Activated B cell treated with CpG ODN at 0.5 μM for 24 hours (primary cell): ENCODE measurements at places on chromosomes 11 and 22. TPM values are rescaled to one million over a fixed set of nuclear protein-coding genes. Genes with fewer than 3 reads are reported as not detected.

The CARNS1 gene
- total RNA-seq: 5.7 and 6.3 TPM in 2 replicates

The DGCR6 gene
- 0.20 and 0.35 TPM in 2 replicates for total RNA-seq

DNA sequence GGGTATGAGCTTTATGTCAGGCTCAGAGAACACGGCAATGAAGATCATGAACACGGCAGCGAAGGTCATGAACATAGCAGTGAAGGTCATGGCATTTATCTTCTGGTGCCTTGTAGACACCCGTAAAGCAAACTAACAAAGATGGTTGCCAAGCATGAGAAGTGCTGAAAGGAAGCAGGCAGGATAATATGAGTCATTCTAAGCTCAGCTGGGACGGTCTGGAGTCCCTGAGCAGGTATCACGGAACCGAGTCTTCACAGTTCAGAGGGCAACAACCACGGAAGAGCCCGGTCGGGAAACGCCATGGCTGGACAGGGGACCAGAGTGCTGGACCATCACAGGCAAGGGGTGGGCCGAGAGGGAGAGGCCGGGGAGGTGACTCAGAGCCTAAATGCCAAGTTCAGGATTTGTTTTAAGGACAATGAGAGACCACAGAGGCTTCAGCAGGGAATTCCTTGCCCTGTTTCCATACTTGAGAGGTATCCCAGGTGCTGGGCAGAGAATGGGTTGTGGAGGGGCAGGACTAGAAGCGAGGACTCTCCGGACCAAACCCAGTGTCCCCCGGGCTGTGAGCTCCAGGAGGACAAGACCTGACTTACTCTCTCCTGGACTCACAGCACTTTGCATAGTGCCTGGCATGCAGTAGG, 13.1 kb upstream of the MS4A10 start:
- H3K27me3 ChIP-seq: peaks cover 24% of the 10 kb centered on the region
- no peak overlapping the region for H3K4me3 ChIP-seq
- H3K27ac ChIP-seq: peak overlapping the region; percentile 26
- H3K36me3 ChIP-seq: no peaks in the 10 kb centered on the region

The PUS3 gene
- total RNA-seq: 10.2 and 13.2 TPM in 2 replicates

The MYO7A gene
- 5.1 and 5.4 TPM in 2 replicates for total RNA-seq

The C1QTNF4 gene
- not detected in 2 replicates for total RNA-seq

The FDXACB1 gene
- total RNA-seq: 7.4 and 7.8 TPM in 2 replicates

The TRIM48 gene
- not detected in 2 replicates for total RNA-seq

The STARD10 gene
- 42.6 and 46.8 TPM in 2 replicates for total RNA-seq

GRCh38 chr11:15418921-15419320, 304.2 kb downstream of the INSC start:
- no peak overlapping the region for H3K4me3 ChIP-seq
- H3K4me1 ChIP-seq: no peaks in the 10 kb centered on the region
- no peak overlapping the region for H3K27ac ChIP-seq
- no peaks in the 10 kb centered on the region for H3K27me3 ChIP-seq

The CSF2RB gene
- total RNA-seq: 141 and 152 TPM in 2 replicates

The ANGPTL5 gene
- total RNA-seq: not detected in 2 replicates

DNA sequence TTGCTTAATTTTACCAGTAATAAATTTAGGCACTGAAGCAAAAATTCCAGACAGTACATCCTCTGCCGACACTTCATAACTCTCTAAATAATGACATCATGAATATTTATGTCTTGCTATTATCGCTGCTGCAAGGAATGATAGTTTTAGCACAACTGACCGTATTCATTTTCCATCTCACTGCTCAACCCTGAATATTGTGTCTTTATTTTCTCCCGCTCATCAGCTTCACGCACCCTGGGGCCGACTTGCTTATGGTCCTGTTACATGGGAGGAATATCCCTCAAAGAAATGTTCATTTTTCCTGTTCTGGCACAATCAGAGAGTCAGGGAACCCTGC, 33.3 kb downstream of the SLN start:
- no peak overlapping the region for H3K27ac ChIP-seq
- H3K4me3 ChIP-seq: no peak overlapping the region
- no peaks in the 10 kb centered on the region for H3K36me3 ChIP-seq
- H3K27me3 ChIP-seq: peaks cover 3% of the 10 kb centered on the region

- H3K4me1 ChIP-seq: no peaks in the 10 kb centered on the region
- H3K27me3 ChIP-seq: peaks cover 2% of the 10 kb centered on the region
- DNase-seq: no peak
- no peaks in the 10 kb centered on the region for H3K36me3 ChIP-seq
Observed at GRCh38 chr11:11587122-11587521, 34.7 kb downstream of the GALNT18 start.

The FOLR2 gene
- 0.67 and 0.76 TPM in 2 replicates for total RNA-seq

The TSSK2 gene
- total RNA-seq: 0.13 TPM in 1 of 2 replicates, not detected in the other

GRCh38 chr11:22263613-22264012, 70.7 kb downstream of the ANO5 start:
- no peaks in the 10 kb centered on the region for H3K27me3 ChIP-seq
- DNase-seq: no peak
- no peak overlapping the region for H3K27ac ChIP-seq
- no peak overlapping the region for H3K4me3 ChIP-seq

DNA sequence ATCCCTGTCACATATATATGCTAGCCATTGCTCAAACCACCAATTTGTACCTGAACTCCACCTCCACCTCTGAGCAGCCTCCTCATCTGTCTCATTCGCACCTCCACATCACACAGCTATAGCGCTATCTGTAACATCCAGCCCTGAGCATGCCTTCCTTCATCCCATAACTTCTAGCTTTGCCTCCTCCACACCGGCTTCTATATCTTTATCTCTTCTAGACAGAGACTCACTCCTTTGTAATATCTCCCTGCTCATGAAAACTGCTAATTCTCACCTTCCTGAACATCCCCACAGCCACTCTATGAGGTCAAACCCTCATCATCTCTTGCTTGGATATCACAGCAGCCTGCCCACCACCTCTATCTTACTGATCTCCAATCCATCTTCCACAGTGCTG, 5.9 kb downstream of the SIAE start:
- H3K27me3 ChIP-seq: no peaks in the 10 kb centered on the region
- no peak overlapping the region for H3K27ac ChIP-seq
- no peaks in the 10 kb centered on the region for H3K36me3 ChIP-seq
- no peak overlapping the region for H3K4me3 ChIP-seq

- no peaks in the 10 kb centered on the region for H3K36me3 ChIP-seq
- peak overlapping the region; percentile 93 for H3K4me3 ChIP-seq
- no peak overlapping the region for H3K27ac ChIP-seq
- no peaks in the 10 kb centered on the region for H3K27me3 ChIP-seq
- peaks cover 23% of the 10 kb centered on the region for H3K4me1 ChIP-seq
Observed at GRCh38 chr22:31106731-31107177, 614 bp downstream of the SELENOM start.

DNA sequence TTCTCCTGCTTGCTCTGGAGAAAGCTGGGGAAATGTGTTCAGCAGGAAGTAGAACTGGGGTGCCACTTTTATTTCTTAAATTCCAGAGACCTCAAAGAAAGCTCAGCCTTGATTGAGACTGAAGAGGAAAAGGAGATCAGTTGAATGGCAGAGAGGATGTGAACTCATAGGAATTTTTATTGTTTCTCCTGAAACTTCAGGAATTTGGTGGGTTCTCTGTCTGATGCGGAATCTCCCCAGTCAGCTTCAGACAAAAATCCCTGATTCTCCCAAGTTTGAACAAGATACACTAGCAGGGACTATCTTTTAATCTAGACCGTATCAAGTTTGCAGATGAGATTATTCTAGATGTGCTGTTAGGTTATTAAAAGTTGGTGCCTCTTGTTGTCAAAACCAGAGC, 23.0 kb downstream of the EHF start:
- H3K36me3 ChIP-seq: no peaks in the 10 kb centered on the region
- DNase-seq: no peak
- no peaks in the 10 kb centered on the region for H3K4me1 ChIP-seq
- no peak overlapping the region for H3K27ac ChIP-seq
- H3K27me3 ChIP-seq: no peaks in the 10 kb centered on the region

DNA sequence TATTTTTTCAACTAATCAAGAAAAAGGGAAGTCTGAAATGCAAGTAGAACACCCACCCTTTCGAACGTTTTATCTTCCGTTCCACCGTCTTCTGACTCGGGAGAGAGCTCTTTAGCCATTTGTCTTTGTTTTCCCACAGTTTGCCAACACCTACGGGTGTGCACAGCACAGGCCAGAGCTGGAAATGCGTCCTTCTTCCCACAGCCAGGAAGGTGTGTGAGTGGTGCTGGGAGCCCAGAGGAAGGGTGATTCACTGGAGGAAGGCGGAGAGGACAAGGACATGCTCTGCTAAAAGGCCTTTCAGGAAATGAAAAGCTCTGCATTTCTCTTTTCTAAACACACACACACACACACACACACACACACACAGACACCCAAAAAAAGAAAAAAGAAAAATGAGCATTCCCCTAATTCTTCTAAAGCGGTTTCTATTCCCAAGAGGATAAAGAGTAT, 18.5 kb downstream of the ENDOD1 start:
- no peak for DNase-seq
- peak overlapping the region; percentile 79 for H3K4me3 ChIP-seq
- H3K27ac ChIP-seq: peak overlapping the region; percentile 93
- H3K36me3 ChIP-seq: peaks cover 19% of the 10 kb centered on the region

The UPK3A gene
- 1.4 and 1.6 TPM in 2 replicates for total RNA-seq

- no peak for DNase-seq
- H3K4me3 ChIP-seq: peak overlapping the region; percentile 28
- no peaks in the 10 kb centered on the region for H3K27me3 ChIP-seq
- H3K4me1 ChIP-seq: peaks cover 31% of the 10 kb centered on the region
- peak overlapping the region; percentile 73 for H3K27ac ChIP-seq
Observed at GRCh38 chr11:46676436-46677158, 23.8 kb downstream of the ARHGAP1 start.

- H3K4me3 ChIP-seq: no peak overlapping the region
- H3K4me1 ChIP-seq: no peaks in the 10 kb centered on the region
Observed at GRCh38 chr11:109697140-109697843, 275.3 kb downstream of the C11orf87 start.

- no peak overlapping the region for H3K27ac ChIP-seq
- H3K4me3 ChIP-seq: no peak overlapping the region
Observed at GRCh38 chr22:19044381-19044780, 77.8 kb downstream of the DGCR2 start.

- H3K27me3 ChIP-seq: peaks cover 2% of the 10 kb centered on the region
- DNase-seq: no peak
- no peaks in the 10 kb centered on the region for H3K4me1 ChIP-seq
- no peak overlapping the region for H3K4me3 ChIP-seq
Observed at GRCh38 chr11:122028545-122028944, 87.5 kb downstream of the BLID start.

DNA sequence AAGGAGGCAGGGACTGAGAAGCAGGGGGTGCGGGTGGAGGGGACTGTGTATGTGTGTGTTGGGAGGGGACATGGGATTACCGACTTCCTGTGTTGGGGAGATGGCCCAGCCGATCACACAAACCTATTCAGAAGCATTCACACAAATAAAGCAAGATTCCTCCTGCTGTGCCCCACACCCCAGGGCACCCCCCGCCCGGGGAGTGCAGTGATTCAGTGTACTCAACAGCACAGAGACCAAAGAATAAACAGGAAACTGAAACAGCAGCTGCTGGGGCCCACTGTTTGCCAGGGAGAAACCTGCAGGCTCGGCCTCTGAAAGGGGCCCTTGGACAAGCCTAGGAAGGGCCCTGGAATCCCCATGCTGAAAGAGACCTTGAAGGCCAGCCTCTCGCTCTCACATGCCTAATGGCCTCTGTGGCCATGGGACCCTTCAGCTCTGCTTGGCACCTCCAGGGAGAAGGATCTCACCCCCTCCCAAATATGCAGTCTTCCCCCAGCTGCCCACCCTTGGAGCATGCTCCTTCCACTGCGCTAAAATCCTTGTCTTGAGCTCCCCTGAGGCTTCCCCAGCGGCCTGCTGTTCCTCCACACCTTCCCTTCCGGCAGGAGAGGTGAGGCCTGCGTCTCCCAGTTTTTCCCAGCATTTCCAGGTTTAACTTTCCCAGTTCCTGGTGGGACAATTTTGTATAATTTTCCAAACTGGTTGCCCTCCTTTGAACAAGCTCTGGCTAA, 72.9 kb downstream of the CSNK2A3 start:
- no peak overlapping the region for H3K27ac ChIP-seq
- no peak for DNase-seq
- peaks cover 9% of the 10 kb centered on the region for H3K27me3 ChIP-seq
- no peak overlapping the region for H3K4me3 ChIP-seq
- H3K36me3 ChIP-seq: no peaks in the 10 kb centered on the region
- no peaks in the 10 kb centered on the region for H3K4me1 ChIP-seq

The GRAMD1B gene
- 12.4 and 15.0 TPM in 2 replicates for total RNA-seq

- no peaks in the 10 kb centered on the region for H3K4me1 ChIP-seq
- H3K36me3 ChIP-seq: no peaks in the 10 kb centered on the region
- H3K27me3 ChIP-seq: peaks cover 20% of the 10 kb centered on the region
- DNase-seq: no peak
- no peak overlapping the region for H3K27ac ChIP-seq
- no peak overlapping the region for H3K4me3 ChIP-seq
Observed at GRCh38 chr11:17514476-17514875, 29.7 kb downstream of the USH1C start.

DNA sequence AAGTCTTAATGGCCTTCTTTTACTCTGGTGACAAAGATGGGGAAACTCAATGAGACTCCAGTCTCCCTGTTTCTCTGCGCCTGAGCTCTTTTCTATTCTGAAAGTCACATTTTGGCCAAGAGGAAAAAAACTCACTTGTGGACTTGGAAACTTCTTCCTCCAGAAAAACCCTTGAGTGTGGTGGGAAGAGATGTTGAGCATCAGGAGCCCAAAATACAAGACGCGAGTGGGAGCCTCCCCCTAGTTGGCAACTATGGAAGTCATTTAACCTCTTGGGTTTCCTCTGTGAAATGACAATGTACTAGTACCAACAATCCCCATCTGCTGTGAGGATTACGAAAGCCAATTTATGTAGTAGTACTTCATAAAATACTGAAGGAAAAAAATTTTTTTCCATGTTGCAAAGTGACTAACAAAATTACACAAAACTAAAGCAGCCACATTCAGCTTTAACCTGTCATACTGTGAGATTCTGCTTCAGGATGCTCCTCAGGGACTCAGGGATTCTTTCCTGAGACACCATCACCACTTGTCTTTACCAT, 524 bp upstream of the SLC25A17 start:
- H3K4me1 ChIP-seq: peaks cover 34% of the 10 kb centered on the region
- H3K27ac ChIP-seq: peak overlapping the region; percentile 41
- H3K27me3 ChIP-seq: no peaks in the 10 kb centered on the region
- H3K36me3 ChIP-seq: peaks cover 19% of the 10 kb centered on the region
- DNase-seq: no peak
- peak overlapping the region; percentile 98 for H3K4me3 ChIP-seq

- no peak overlapping the region for H3K27ac ChIP-seq
- H3K27me3 ChIP-seq: peaks cover 10% of the 10 kb centered on the region
- no peaks in the 10 kb centered on the region for H3K36me3 ChIP-seq
Observed at GRCh38 chr11:102643941-102644340, 18.8 kb upstream of the MMP20 start.

GRCh38 chr11:96969251-96969650, 579.4 kb downstream of the JRKL start:
- no peaks in the 10 kb centered on the region for H3K4me1 ChIP-seq
- no peak for DNase-seq
- no peak overlapping the region for H3K27ac ChIP-seq
- H3K4me3 ChIP-seq: no peak overlapping the region
- H3K36me3 ChIP-seq: no peaks in the 10 kb centered on the region
- H3K27me3 ChIP-seq: no peaks in the 10 kb centered on the region

- no peak overlapping the region for H3K4me3 ChIP-seq
- no peak for DNase-seq
- peaks cover 22% of the 10 kb centered on the region for H3K27me3 ChIP-seq
- no peak overlapping the region for H3K27ac ChIP-seq
- H3K36me3 ChIP-seq: no peaks in the 10 kb centered on the region
Observed at GRCh38 chr11:69014898-69015549, 2.0 kb upstream of the MRGPRF start.

- H3K27me3 ChIP-seq: no peaks in the 10 kb centered on the region
- H3K36me3 ChIP-seq: no peaks in the 10 kb centered on the region
- no peaks in the 10 kb centered on the region for H3K4me1 ChIP-seq
- no peak for DNase-seq
Observed at GRCh38 chr11:49424136-49424535, 215.7 kb upstream of the FOLH1 start.

The KRTAP5-1 gene
- not detected in 2 replicates for total RNA-seq
